ENCODE measurements at places on chromosomes 12 and 14. TPM values are rescaled to one million over a fixed set of nuclear protein-coding genes. Genes with fewer than 3 reads are reported as not detected.

The FLRT2 gene
- 202 TPM for total RNA-seq

The NKX2-1 gene
- not detected for total RNA-seq

The KLHL28 gene
- total RNA-seq = 7.3 TPM

The CRADD gene
- total RNA-seq = 11.7 TPM

The DCN gene
- total RNA-seq = not detected

The CACNB3 gene
- total RNA-seq = 64.2 TPM

The C14orf119 gene
- total RNA-seq = 55.5 TPM

The OR6C74 gene
- total RNA-seq = not detected
